ENCODE measurements at places on chromosomes 11 and 22.

DNA sequence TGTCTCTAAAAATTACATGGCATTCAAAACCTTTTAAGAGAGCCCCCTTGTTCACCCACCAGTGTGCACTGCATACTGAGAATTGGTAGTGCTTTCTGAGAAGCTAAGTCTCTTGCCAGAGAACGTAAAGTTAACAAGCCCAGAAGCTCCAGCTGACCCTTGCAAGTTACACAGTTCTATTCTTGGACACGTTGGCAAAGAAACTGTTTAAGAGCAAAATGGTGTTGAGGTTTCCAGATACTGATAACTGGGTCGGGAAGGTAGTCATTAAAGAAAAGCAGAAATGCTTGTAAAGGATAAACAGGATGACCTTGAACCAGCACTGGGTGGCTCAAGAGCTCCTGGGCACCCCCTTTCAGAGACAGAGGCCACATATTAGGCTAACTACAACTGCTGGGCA is 284.8 kb downstream of the CADM1 start:
- DNase-seq = no peak

- DNase-seq = no peak
Observed at GRCh38 chr22:50058906-50059880, 1.1 kb upstream of the TTLL8 start.

- DNase-seq = no peak
Observed at GRCh38 chr11:31640611-31641010, 131.0 kb downstream of the ELP4 start.

DNA sequence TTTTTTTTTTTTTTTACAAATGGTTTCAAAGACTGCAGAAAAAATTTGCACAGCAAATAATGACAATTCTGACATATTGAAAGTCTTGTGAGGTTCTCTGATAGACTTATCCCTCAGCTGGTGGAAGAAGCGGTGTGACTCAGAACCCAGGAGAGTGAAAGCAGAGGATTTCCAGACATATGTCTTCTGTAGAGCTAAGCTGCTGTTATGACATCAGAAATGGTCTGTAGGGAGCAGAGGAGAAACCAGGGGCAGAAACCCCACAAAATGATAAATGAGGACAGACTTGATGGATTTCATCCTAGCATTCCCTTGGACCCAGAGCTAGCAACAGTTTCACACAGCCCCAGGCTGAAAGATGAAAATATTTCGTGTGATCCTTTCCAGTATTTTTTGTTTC is 582.6 kb downstream of the METTL15 start:
- no peak for DNase-seq

DNA sequence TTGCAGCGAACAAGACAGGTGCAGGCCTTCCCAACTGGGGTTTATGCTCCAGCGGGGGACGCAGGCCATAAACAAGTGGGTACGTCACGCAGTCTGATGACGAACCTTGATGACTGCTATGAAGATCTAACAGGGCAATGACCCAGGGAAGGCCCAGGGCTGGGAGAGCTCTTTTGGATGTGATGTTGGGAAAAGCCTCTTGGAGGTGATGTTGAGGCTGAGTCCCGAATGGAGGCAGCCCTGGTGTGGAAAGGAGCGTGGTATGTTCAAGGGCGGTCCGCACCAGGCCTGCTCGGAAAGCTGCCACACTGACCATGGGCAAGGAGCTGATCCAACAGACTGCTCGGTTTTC is 5.8 kb downstream of the FADS2 start:
- no peak for DNase-seq

- DNase-seq = peak; percentile 91
Observed at GRCh38 chr11:134223836-134224709, at the start of the genes NCAPD3 and VPS26B. Gene NCAPD3 (minus strand): TSS chr11:134223967. CDS start chr11:134223926, 41 bp downstream. Gene VPS26B (plus strand): TSS chr11:134224671. CDS start chr11:134225123, 452 bp downstream.

DNA sequence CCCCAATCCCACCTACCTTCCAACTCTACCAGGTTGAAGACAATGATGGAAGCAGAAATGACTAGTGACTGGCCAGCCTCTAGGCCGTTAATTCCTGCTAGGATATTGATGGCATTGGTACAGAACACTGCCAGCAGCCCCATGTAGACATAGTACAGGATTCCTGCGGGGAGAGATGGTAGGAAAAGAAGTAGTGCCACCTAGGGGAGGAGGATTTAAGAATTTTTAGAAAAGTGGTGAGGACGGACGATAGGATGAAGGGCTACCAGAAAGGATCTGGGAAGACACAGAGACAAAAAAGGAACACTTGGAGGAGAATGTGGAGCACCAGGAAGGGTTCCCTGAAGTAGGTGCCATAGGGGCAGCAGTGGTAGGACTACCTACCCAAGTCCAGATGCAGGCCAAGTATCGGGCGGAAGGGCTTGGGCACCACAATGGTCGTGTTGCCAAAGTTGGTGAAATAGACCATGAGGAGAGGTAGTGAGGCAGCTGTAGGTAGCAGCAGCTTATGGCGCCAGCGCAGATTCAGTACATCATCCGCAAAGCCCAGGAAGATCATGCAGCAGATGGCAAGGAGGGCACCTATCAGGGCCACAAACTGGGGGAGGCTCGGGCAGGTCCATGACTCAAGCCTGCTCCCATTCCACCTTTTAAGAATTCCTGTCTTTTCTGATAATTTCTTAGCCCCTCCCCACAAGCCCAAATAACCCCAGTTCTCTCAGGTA is 1.2 kb downstream of the DPAGT1 start:
- no peak for DNase-seq

- peak; percentile 31 for DNase-seq
Observed at GRCh38 chr11:58654079-58654907, 31.8 kb downstream of the CNTF start.

DNA sequence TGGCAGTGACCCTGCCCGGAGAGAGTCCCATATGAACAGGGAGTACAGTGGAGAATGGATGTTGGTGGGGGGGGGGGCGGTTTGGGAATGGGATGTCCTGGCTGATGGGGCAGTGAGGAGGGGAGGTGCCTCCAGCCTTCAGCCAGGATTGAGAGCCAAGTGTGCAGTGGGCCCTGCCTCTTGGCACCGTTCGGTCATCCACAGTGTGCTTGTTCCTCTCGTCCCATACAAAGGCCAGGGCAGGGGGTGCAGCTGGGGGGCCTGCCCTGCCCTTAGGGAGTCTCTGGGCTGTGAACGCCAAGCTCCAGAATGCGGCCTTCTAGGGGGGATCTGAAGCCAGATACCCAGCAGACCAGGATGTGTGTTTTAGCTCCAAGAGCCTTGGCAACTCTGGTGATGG is 34.0 kb downstream of the KCNC1 start:
- no peak for DNase-seq

- no peak for DNase-seq
Observed at GRCh38 chr11:10993186-10993585, 135.3 kb upstream of the ZBED5 start.

- DNase-seq = no peak
Observed at GRCh38 chr22:47928631-47929030, 1166.2 kb downstream of the TBC1D22A start.

DNA sequence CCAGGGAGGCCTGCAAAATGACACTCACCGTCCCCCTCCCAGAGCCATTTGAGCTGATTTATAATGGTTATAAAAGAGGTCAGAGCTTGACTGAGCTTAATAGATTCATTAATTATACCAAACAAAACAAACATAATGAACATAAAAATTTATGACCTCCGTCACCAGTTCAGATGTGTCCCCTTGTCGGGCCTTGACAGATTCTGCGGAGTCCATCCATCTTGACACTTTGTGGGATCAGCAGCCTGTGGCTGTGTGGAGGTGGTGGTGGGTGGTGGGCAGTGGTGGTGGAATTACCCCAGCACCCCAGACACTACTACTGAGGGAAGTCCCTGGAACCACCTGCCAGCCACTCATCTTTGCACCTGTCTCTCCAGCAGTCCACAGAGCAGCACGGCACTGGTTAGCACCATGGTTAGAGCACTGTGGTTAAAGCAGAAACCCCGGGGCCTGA is 83.5 kb downstream of the DSCAML1 start:
- DNase-seq = no peak

DNA sequence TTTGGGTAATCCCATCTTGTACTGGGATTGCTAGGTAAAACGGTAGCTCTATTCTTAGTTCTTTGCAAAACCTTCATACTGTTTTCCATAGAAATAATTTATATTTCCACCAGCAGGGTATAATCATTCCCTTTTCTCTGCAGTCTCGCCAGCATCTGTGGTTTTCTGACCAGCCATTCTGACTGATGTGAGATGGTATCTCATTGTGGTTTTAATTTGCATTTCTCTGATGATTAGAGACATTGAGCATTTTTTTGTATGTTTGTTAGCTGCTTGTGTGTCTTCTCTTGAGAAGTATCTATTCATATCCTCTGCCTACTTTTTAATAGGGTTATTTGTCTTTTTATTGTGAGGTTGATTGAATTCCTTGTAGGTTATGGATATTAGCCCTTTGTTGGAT is 220.9 kb downstream of the PGR start:
- no peak for DNase-seq

GRCh38 chr11:95344932-95345642 is 114.1 kb upstream of the SESN3 start:
- DNase-seq = no peak

DNA sequence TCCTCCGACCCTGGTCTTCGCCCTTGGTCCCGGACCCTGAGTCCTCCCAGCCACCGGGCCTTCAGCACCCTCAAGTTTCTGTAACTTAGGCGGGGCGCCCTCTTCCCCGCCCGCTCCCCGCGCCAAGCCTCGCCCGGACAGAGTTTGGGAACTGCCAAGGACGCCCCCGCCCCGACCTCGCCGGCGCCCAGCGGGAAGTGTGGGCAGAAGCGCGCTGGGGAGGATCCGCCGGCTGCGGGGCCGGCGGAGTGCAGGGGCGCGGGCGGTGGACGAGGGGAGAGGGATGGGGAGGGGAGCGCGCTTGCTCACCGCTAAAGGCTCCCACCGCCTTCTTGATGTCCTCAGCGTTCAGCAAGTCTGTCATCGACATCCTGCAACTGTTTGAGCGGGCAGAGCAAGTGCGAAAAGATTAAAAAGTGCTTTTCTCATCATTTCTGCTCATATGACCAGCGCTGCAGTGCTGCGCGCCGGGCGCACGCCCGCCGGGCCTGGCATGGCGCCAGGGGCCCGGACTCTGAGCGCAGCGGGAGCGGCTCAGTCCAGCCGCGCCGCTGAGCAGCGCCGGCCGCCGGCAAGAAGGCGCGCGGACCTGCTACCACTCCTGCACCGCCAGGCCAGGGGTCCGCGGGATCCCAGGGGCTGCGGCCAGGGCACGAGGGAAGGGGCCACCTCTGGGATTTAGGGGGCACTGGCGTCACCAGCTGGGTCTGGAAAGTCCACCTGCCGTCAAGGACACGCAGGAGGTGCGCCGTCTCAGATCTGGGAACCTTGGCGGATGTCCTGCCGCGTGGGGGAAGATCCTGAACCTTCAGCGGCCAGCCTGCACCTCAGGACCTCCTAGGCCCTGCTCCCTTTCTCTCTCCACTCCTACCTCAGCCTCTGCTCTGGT is at the start of gene PVALB:
Gene PVALB (minus strand): TSS at position 400 of the 889 bp plus-strand sequence. CDS start 30 bp downstream, at position 370.
- DNase-seq = no peak

DNA sequence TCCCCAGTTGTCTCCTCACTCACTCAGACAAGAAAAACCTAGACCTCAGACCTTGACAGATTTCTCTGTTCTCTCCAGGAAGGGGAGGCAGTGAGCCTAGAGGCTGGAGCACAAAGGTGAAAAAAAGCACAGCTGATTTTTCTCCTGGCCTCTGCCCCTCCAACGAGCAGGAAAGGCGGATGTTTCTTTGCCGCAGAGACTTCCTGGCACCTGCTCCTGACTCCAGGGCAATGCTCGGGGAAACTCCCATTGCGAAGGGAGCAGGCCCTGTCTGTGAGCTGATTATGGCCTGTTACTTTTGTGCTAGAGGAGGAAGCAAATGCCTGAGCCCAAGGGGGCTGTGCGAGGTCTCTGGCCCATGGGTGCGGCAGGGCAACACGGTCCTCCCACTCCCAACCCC is 25.4 kb downstream of the MS4A10 start:
- no peak for DNase-seq

DNA sequence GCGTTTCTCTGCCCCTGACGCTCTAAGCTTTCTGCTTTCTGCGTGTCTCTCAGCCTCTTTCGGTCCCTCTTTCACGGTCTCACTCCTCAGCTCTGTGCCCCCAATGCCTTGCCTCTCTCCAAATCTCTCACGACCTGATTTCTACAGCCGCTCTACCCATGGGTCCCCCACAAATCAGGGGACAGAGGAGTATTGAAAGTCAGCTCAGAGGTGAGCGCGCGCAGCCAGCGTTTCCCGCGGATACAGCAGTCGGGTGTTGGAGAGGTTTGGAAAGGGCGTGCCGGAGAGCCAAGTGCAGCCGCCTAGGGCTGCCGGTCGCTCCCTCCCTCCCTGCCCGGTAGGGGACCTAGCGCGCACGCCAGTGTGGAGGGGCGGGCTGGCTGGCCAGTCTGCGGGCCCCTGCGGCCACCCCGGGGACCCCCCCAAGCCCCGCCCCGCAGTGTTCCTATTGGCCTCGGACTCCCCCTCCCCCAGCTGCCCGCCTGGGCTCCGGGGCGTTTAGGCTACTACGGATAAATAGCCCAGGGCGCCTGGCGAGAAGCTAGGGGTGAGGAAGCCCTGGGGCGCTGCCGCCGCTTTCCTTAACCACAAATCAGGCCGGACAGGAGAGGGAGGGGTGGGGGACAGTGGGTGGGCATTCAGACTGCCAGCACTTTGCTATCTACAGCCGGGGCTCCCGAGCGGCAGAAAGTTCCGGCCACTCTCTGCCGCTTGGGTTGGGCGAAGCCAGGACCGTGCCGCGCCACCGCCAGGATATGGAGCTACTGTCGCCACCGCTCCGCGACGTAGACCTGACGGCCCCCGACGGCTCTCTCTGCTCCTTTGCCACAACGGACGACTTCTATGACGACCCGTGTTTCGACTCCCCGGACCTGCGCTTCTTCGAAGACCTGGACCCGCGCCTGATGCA is at the start of gene MYOD1:
Gene MYOD1 (plus strand): TSS at position 544 of the 910 bp plus-strand sequence. CDS start 212 bp downstream, at position 756.
- DNase-seq = no peak

DNA sequence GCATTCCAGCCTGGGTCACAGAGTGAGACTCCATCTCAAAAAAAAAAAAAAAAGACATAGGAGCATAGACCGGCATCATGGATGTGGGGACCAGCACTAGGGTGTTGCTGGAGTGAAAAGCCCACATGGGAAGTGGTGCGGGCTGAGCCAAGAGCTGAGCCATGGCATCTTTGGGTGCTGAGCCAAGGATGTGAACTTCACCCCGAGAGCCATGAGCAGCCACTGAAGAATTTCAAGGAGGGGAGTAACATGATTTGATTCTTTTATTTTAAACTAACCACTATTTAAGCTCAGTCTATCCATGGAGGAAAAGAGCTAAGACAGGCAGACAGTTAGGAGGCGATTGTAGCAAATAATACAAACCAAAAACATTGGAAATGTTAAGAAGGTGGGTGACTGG is 57.4 kb downstream of the AHNAK start:
- DNase-seq = no peak

DNA sequence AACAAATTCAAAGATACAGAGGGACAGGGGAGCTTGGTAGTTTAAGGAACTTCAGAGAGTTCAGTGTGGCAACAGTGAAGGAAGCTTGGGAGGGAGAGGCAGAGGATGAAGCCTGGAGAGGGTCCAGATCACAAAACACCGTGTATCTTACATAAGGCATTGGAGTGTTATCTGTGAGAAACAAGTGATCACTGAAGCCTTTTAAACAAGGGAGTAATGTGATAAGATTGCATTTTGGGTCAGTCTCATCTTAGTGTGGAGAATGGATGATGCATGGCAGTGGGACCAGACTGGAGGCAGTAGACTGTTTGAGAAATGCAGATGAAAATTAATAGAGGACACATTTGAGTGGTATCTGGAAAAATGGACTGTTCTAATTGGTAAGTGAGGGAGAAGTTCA is 79.4 kb downstream of the EXT2 start:
- no peak for DNase-seq

All from T-helper 22 cell (primary cell).